Neuronal stem cell (in vitro differentiated cells): ENCODE measurements at places on chromosomes 6 and 20.

GRCh38 chr6:168631564-168631963 is 190.6 kb downstream of the SMOC2 start:
- no peak for DNase-seq

DNA sequence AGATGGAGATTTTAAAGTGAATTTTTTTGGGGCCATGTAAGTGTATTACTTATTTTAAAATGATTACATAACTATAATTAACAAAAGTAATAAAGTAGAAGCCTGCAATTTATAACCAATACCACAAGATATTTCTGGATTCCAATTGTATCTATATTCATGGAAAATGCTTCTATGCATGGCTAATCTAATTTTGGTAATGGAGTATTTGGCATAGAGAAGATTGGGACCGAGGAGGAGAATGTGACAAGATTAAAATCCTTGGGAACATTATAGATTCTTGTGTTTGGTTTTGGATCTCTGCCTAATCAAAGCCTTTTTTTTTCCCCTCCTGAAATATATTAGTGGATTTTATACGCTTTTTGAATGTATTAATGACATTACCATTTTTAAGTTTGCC is 12.9 kb upstream of the TMX4 start:
- no peak for DNase-seq

DNA sequence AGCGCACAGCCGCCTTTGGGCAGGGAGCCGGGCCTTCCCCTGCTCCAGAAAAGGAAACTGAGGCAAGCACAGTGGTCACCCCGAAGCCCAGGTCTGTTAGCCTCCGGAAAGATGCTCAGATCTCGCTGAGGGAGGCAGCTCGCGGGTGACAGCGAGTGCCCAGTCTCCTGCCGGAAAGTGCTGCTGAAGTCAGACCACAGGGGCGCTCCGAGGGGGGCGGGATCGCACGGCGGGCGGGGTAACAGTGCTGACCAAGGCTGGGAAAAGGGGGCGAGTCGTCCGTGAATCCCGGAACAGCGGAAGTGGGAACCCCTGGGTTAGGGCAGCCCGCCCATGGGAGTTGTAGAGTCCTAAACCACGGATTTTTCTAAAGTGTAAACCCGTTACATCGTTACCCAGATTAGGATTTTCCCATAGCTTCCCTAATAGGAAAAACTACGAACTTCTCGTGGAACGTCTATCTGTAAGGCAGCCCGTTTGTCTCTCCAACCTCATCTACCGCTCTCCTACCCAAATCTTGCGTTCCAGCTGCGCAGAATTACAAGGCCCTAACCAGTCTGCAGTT is 504 bp downstream of the VPS16 start:
- no peak for DNase-seq

- DNase-seq, result no peak
These were observed 114.5 kb downstream of the SYCP2 start for GRCh38 chr20:59818911-59819310.

DNA sequence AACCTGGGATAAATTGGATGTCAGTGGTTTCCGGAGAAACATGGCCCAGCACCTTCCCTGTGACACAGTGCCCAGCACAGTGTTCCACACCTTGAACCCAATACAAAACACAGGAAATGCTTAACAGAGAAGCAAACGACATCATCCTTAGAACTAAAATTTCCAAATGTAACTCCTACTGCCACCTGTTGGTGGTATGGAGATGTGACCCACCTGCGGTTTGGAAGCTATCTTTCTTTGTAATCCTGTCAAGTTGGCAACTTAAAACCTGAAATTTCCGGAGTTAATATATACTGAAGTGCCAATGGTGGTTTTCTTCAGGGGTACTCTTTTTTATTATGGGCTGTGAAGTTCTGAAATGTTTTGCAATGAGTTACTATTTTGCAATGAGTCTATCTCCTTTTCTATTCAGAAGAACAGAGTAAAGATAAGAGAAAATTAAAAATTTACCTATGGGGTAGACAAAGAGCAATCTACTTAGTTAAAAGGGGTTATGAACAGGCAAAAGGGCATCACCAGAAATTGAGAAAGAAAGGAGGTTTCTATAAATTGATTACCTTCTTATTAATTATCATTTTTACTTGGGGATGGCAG is 658.8 kb downstream of the PTPRT start:
- peak; percentile 26 for DNase-seq

GRCh38 chr6:42860036-42860435 is 19.4 kb upstream of the RPL7L1 start:
- no peak for DNase-seq

DNA sequence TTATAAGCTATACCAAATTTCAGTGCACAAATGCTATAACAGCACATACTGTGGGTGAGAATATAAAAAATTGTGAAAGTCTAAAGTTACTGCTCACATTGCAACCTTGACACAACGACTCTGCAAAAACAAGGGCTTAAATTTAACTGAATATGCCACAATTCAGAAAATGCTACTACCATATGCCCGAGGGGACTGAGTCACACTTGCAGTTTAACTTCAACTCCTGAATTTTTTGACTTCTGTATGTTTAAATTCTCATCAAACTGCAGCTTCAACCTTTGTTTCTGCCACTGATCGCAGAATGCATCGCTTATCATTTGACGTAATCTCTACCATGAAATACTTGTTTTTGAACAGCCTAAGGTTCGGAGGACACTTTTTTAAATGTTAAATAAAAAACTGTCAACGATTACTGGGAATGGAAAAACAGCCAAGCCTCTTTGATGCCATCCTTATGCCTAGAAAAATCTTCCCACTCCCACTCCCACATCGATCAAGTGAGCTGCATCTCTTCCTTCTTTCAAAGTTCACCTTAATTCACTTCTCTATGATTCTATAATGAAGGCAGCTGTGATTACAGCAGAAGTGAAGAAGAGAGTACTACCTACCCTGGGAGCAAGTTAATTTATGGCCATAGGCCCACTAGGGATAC is 136.5 kb downstream of the ATXN1 start:
- no peak for DNase-seq

- no peak for DNase-seq
These were observed 81.4 kb upstream of the STXBP5 start for GRCh38 chr6:147122823-147123222.

DNA sequence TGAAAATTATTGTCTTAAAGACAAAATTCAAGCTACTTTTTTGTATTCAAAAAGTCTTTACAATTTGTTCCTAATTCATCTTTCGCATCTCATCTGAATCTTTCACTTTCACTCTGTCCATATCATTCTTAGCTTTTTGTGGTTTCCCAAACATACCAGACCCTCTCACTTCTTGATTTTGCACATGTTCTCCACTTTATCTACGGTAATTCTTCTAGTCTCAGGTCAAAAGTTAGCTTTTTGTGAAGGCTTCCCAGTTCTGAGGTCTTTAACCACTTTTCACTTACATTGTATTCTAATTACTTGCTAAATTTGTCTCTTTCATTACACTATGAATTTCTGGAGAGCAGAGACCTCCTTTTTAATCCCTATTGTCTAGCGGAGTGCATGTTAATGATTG is 34.6 kb upstream of the EPHA7 start:
- no peak for DNase-seq

- DNase-seq, result no peak
These were observed 2.6 kb downstream of the BNIP5 start for GRCh38 chr6:36333931-36334725.

GRCh38 chr20:21788082-21788481 is 82.6 kb downstream of the PAX1 start:
- no peak for DNase-seq

DNA sequence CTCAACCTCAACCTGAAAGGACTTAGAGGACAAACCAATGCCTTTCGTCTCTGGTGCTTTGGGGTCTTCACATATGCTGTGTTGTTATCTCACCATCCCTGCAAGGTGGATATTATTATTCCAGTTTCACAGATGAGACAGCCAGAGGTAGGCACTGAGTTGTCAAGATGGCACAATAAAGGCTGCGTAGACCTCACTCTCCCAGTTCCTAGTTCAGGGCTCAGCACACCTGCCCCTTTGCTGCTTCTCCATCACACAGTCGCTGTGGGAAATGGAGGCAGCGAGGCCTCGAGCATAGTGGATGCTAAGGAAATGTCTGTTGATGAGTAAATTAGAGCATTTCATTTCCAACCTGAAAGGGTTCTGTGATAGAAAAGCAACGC is 22.0 kb downstream of the FOXP4 start:
- DNase-seq, result no peak

GRCh38 chr6:160118620-160119229 is 2.9 kb upstream of the SLC22A1 start:
- no peak for DNase-seq

- no peak for DNase-seq
These were observed 116.6 kb downstream of the ADAT2 start for GRCh38 chr6:143333749-143334520.

GRCh38 chr6:31838968-31839367 is 11.4 kb downstream of the HSPA1B start:
- no peak for DNase-seq

DNA sequence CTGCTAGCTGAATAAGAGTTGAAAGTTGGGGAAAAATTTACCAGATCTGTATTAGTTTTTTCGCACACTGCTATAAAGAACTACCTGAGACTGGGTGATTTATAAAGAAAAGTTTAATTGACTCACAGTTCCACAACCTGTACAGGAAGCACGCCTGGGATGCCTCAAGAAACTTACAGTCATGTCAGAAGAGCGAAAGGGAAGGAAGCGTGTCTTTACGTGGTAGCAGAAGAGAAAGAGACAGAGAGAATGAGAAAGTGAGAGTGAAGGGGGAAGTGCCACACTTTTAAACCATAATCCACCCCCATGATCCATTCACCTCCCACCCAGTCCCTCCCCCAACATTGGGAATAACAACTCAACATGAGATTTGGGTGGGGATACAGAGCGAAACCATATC is 79.6 kb downstream of the KHDC1L start:
- no peak for DNase-seq

GRCh38 chr6:116990679-116991078 is 113.6 kb downstream of the RFX6 start:
- no peak for DNase-seq

DNA sequence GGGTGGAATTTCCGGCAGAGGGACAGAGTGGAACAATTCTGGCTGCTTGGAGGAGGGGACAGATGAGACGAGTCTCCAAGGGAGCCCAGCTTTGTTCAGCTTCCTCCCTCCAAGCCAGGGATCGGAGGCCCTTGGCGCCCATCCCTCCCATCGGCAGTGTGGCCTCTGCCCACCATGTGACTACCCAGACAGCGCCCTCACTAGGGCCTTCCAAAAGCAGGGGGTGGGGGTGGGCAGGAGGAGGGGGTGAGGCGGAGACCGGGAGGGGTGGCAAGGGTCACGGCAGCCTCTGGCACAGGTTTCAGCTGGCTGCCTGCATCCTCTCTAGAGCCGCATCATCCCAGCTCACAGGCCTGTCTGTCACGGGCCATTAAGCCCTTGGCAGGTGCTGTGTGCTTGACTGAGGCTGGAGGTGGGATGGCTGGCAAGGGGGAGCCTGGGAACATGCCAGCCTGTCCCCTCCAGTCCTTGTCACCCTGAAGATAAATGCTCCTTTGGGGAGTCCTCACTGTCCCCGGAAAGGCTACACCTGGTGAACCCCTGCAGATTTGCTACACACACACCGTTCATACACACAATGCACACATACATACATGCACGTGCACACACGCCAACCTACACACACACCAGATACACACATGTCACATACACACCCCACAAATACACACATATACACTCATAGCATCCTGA is 6.2 kb upstream of the FGD2 start:
- DNase-seq, result no peak

GRCh38 chr20:59138114-59138748 is 25.4 kb upstream of the ZNF831 start:
- DNase-seq, result no peak

GRCh38 chr6:51986864-51987263 is 100.5 kb downstream of the PKHD1 start:
- no peak for DNase-seq

- no peak for DNase-seq
These were observed 18.5 kb downstream of the VSTM2L start for GRCh38 chr20:37921341-37921929.

DNA sequence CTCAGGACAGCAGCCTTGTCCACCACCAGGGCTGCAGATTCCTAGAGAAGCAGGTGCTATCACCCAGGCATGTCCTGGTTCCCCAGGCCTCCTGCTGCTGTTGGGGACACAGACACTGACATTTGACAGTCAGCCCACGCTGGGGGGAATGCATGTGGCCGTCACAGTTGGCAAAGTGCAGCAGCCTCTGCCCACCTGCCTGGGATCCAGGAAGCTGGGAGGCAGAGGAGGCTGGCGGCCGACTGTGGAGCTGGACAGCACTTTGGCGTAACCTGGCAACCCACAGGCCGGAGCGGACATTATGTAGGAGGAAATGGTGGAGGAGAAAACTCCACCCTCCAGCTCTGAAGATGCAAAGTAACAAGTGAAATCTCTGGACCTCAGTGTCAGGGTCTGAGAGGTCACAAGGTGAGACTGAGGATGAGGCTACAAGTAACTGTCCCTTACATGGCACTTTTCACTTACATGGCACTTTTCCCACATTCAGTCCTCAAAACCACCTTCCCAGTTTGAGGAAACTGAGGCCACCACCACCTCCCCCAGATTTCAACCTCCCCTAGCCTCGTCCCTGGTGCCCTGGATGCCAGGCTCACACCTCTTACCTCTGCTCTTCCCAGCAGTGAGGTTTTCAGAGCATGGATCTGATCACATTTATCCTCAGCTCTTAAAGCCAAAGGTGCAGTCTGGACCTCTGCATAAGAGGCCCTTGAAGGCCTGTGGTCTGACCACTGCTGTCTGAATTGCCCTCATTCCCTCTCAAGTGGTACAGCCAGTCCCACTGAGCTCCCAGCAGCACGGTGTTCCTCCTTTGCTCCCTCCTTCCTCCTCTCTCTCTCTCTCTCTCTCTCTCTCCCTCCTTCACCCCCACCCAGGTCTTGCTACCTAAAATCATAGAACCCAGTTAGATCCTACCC is 8.7 kb downstream of the MAP1LC3A start:
- DNase-seq, result no peak

- no peak for DNase-seq
These were observed 178.7 kb downstream of the ATXN1 start for GRCh38 chr6:16582446-16583143.

DNA sequence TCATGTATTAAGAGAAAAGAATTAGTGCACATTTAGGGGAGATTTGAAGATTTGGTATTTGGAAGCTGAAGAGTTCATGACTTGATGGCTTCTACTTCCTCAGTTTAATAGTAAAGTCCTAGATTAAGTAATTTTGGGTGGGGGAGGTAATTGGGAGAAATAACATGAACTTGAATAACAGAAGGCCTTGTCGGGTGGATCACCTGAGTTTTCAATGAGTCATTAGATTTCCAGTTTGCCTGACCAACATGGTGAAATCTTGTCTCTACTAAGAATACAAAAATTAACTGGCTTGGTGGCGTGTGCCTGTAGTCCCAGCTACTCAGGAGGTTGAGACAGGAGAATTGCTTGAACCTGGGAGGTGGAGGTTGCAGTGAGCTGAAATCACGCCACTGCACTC is 181.0 kb downstream of the GJA1 start:
- DNase-seq, result no peak

- DNase-seq, result no peak
These were observed 9.2 kb downstream of the PXMP4 start for GRCh38 chr20:33710681-33711445.
